ENCODE measurements at places on chromosomes 4 and X.

DNA sequence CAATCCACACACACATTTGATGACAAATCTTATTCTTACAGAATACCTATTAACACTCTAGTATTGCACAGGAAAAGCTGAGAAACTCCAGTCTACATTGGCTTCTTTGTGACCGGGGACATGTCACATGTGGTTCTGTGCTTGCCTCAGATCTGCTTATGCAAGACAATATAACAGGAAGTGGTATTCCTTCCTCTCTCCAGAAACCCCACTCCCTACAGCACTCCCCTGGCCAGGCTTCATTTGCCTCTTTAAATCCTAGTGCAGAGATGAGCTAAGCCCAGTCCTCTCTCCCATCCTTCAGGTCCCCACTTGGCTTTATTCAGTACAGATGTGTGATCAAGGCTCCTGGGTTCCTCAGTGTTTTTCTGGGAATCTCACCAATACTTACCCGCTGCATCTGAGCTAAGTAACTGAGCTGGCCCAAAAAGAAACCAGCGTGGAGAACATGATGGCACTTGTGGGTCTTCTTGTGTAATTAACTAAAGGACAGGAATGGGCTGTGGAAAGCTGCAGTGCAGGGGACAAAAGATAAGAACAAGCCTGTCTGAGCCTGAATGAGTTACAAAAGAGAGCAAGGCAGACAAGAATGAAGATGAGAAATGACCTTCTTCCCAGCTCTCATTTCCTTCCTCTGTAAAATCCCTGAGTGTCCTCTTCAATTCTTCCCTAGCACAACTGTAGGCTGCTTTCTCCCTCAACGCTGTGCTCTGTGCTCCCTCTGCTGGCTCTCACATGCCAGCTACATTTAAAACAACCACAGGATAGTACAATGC lies 105.6 kb downstream of the HNRNPD start:
- DNase-seq: peak; percentile 56

GRCh38 chrX:10028283-10029104 lies 61.3 kb downstream of the CLDN34 start:
- DNase-seq: no peak

DNA sequence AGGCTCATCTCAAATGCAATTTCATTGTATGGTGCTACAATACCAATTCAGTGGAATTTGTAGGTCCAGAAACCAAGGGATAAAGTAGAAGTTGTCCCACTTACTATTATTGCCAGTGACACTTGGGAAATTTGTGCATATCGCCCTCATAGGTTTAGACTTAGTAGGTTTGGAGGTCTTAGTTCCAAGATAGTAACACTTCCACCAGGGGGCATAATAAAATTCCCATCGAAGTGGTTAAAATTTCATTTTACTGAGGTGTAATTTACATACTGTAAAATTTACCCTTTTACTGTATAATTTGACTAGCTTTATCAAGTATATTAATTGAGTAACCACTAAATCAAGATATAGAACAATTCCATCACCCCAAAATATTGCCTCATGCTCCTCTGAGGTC lies 174.6 kb downstream of the INPP4B start:
- no peak for DNase-seq

- DNase-seq: no peak
Observed at GRCh38 chr4:110085131-110085530, 113.3 kb downstream of the ELOVL6 start.

GRCh38 chr4:113784497-113785250 lies 23.1 kb upstream of the CAMK2D start:
- no peak for DNase-seq

GRCh38 chrX:109842611-109843010 lies 109.6 kb upstream of the ACSL4 start:
- no peak for DNase-seq

- no peak for DNase-seq
Observed at GRCh38 chr4:26780539-26780938, 80.1 kb upstream of the STIM2 start.

GRCh38 chr4:152095701-152096070 lies 334.9 kb upstream of the GATB start:
- no peak for DNase-seq

DNA sequence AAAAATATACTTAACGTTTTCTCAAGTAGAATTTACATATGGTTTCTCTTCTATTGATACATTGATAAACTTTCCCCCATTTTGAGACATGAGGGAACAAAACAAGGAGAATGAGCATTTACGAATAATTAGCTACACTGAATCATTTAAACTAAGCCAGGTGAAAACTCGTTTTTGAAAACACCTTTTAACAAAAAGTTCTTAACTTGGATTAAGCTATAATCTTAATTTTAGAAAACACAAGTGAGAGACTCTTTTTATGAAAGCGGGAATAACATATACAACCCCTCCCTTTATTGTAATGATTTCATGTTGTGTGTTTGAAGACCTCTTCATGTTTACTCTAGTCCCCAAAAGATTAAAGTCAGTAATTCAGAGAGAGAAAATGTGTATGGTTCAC lies 20.1 kb downstream of the PDLIM3 start:
- no peak for DNase-seq

GRCh38 chr4:89482251-89482650 lies 174.7 kb upstream of the GPRIN3 start:
- DNase-seq: peak; percentile 36

DNA sequence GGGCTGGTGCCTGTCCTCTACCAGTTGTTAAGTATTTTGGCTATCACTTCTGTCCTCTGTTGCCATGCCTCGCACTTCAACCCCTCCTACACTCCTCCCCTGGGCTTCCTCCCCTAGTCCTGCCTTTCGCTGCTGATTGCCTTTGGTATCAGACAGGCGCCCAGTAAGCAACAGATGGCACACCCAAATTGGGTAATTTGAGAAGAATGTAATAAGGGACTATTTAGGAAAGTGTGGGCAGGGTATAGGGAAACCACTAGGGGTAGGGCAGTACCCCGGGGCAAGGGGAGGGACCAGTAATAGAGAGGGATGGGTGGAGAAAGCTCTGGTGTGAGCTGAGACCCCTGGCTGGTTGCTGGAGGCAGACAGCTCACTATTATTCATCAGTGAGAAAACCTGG lies 172.7 kb upstream of the USP9X start:
- DNase-seq: no peak

- no peak for DNase-seq
Observed at GRCh38 chrX:80285131-80285773, 135.0 kb upstream of the TENT5D start.

GRCh38 chrX:80432863-80433262 lies 12.6 kb downstream of the TENT5D start:
- no peak for DNase-seq

DNA sequence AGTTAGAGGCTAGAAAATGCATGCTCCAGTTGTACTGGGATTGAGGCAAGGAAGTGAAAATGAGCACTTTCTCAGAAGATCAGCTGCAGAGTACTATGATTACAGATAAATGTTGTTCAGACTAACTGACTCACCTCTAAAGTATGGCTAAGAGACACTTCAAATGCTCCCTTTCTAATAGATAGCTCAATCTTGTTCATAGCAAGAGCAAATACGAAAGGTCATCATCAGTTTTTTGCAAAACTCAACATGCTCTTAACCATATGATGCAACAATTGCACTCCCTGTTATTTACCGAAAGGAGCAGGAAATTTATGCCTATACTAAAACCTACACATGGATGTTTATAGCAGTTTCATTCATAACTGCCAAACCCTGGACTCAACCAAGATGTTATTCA lies 838.4 kb upstream of the INTU start:
- no peak for DNase-seq

DNA sequence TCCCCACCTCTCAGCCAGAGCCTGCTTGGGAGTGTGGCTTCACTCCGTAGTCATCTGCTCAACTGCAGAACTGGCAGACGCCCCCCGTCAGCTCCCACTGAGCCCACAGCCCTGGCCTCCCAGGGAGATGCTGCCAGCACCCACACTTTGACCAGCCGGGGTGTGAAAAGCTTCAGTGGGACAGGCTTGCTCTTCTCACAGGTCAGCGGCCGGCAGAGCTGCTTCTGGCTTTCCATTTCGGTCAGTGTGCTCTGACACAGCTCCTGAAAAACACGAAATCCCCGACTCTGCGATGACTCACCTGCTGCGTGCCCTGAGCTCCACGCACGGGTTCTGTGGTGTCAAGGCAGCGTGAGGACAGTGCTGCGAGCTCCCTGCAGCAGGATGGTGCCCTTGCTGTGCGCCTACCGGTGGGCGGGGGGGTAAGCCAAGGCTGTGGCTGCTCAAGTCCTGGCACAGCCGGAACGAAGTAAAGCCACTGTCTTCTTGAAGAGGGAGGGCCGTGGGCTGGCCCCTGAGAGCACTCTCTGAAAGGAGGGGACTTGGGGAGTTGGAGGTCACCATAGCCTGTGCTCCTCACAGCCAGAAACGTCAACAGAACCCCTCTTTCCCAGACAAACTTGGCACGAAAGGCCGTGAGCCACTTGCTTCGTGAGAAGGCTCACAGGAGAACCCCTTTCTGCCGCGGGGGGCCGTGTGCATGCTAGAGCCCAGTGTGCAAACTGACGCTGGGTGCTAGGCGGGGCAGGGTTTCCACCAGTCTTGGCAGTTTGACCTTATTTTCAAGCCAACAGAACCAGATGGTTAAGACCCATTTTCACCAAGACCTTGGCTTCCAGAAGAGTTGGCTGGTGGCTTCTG lies 23.6 kb downstream of the NOP14 start:
- DNase-seq: no peak

GRCh38 chr4:87251106-87251505 lies 30.7 kb upstream of the KLHL8 start:
- no peak for DNase-seq

- DNase-seq: no peak
Observed at GRCh38 chr4:188145601-188146000, 6.4 kb downstream of the TRIML1 start.

DNA sequence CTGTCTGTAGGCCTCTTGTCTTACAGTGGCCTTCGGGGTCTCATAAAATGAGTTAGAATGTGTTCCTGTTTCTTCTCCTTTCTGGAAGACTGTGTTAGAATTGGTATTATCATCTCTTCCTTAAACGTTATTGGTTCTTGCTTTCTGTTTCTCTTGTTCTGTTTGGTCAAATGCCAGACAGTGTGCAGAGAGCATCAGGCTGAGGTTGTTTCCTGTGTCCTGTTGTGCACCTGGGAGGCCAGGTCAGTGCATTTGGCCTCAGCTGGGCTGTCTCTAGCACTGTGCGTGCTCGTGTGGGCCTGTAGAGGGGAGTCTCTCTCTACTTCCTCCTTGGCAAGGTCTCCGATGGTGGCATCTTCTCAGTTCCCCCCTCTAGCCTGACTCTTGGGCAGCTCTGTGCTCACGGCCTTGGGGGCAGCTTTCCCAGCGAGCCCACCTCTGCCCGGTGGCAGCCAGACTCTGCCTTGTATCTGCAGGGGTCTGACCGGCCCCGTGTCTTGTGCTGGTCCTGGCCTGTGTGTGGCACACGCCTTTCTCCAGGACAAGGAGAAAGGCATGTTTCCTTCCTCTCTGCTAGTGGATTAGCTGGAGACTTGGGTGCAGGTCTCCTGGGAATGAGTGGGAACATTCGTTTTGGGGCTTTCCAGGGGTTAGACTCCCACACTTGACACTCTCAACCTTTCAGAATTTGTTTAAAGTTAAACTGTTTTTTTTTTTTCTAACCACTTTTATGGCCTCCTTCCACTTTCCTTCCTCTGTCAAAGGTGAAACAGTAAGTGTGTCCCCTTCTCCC lies 62.3 kb downstream of the FAM193A start:
- no peak for DNase-seq

DNA sequence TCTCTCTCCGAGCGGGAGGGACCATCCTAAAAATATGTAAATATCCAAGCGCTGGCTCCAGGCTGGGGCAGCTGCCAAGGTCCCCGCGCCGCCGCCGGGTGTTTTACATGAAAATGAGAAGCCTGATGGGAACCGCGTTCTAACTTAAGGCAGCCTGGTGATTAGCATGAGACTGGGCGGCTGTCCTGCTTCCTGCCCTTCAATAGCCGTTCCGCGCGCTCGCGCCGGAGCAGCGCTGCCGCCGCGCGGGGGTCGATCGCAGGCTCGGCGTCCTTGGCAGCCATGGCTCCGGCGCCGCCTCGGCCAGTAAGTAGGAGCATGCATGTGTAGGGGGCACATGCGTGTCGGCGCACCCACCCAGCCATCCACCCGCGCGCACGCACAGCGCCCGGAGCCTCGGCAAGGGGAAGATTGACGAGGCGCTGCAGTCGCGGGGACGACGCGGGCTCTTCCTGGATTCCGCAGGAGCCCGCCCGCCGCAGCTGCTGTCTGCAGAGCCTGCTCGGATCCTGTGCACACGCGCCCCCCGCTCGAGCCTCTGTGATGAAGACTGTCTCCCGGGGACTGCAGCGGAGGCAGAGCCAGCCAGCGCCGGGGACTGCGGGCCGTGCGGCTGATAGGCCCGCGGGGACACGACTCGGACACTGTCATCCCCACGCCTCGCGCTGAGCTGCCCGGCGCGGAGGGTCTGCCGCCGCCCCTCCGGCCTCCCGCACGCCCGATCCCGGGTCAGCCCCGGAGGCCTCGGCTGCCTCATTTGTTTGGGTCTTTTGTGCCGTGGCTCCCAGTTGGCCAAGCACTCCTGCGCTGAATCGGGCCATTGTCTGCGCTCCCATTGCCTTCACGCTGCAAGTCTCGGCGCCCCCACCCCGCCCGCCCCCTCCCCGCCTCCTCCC lies 734 bp downstream of the STOX2 start:
- DNase-seq: peak; percentile 5

DNA sequence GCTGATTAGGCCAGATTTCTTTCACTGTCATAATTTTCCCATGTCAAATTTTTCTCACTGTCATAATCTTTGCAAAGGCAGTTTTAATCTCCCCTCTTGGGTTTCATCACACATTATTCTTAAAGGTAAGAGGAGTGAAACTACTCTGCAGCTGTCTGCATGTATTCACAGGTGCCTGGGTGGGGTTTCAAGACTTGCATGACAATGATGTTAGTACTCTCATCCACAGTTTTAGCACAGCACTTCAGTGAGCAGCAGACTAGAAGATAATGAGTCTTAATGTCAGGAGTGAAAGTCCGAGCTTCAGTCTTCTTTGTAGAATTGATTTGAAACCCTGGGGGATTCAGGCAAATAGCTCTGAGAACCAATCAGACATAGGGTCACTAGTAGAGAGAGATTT lies 182.5 kb upstream of the GALNT7 start:
- DNase-seq: no peak

DNA sequence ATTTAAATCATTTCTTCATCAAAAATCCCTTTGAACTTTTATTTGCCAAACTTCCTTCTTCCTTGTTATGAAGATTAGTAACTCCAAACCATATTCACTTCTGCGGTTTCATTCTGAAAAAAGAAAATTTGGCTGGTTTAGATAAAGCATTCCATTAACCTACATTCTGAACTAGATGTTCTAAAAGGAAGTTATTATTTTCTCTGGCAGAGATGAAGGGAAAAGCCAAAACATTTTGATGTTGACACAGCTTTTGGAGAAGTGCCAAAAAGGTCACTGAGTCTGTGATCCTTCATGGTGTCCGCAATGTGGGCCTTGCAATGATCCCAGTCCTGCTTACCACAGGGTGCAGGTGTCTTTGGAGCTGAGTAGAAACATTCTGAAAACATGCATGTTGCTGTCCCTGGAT lies 36.0 kb downstream of the CXCL8 start:
- no peak for DNase-seq
